ENCODE measurements at places on chromosomes 5 and 9.

GRCh38 chr9:101574731-101575333, 19.9 kb downstream of the PPP3R2 start:
- DNase-seq, result no peak

DNA sequence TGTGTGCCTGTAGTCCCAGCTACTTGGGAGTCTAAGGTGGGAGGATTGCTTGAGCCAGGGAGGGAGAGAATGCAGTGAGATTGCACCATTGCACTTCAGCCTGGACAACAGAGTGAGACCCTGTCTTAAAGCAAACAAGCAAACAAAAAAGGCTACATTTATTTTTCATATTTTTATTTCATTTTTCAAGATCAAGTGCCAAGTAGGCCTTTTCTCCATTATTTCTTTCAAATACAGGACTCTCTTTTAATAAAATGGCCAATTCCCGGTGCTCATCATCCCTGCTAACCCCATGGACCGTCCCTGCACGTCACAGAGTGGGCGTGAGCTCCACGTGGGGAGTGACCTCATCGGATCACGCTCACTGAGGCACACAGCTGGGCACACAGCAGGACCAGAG, 9.3 kb upstream of the GBGT1 start:
- DNase-seq, result no peak

DNA sequence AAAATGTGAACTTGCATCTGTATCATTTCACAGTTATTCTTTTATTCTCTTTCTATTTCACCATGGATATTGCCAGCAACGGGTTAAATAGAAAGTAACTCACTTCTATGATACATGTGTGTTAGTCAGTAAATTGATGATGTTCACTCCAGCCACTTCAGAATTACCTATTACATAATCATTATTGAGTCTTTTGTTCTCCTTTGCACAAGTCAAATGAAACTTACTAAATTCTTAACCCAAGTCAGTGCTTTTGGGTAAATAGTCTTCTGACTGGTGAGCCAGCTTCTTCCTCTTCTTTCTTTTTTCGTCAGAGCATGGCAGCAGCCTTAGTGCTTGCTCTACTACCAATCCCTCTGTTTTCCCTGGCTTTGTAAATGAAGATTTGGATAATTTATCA, 344.3 kb downstream of the RAB3C start:
- no peak for DNase-seq

DNA sequence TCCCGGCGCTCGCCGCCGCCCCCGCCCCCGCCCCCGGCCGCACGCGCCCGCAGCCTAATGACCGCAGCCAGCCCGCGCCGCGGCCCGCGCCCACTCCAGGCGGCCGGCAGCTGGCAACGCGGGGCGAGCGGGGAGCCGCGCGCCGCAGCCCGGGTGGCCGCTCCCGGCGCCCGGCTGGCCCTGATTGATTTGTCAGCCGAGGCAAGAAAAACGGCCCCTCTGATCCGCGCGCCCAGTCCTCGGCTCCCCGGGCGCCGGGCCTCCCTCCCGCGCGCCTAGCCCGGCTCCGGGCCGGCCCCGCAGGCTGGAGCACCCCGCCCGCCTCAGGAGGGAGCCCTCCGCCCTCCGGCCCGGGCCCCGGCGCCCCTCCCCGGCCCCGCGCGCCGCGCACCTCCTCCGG, 11.9 kb upstream of the LHX2 start:
- no peak for DNase-seq

DNA sequence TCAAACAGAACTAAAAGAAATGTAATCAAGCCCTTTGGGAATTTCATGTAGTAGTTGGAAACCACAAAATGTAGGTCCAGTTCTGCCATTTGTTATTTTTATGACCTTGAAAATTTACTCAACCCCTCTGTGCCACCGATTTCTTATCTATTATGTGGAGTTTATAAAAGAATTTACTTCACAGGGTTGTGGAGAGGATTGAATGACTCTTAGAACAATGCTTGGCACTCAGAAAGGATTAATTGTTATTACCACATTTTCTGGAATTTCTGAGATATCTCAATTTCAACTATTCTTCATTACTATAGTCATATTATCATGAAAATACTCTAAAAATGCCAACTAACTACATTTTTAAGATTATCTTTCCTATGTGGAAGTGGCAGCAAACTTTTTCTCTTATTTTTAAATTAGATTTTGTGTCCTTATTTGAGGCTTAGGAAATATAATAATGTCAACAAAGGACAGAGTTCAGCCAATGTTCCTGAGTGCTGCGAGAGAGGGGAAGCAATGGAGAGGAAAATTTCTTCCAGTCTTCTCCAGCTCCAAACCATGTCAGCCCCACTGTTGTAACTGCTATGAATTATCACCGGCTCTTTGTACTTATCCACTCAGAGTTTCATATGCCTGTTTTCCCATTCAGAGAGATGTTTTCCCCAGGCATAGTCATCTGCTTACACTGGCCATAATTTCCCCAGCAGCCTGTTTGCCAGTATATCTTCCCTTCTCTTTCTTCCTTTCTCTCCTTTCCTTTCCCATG, 525.6 kb downstream of the SPATA31D1 start:
- DNase-seq, result no peak
